Left forelimb (tissue), 1 donor: ENCODE measurements at places on chromosomes 6 and 20.

DNA sequence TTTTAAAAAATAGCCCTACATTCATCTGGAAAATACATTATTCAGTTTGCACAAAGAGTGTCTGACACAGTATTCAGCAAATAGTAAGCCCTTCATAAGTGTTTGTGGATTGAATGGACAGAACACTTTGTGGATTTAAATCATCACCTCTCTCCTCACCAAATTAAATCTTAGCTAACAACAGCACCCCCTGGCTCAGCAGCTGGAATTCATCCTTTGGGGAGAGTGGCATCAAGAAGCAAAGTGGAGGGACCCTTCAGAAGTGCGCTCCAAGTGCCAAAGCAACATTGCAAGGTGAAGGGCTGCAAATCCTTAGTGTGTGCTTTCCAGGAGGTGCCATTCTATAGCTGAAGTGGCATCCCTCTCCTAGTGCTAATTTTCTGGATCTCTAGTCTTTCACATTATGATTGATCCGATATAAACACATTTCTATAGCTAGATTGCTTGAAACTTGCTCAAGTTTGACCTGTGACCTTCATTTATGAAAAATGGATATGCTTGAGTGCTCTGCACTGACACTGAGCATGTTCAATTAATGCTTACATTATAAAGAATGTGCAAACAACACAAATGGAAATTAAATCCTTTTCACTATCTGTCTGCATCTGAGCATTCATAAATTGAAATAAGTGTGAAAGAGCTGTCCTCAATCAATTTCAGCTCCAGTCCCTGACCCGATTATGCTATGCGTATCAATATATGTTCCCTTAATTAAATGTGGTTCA lies 891.7 kb downstream of the C6orf118 start:
- no peak for DNase-seq

DNA sequence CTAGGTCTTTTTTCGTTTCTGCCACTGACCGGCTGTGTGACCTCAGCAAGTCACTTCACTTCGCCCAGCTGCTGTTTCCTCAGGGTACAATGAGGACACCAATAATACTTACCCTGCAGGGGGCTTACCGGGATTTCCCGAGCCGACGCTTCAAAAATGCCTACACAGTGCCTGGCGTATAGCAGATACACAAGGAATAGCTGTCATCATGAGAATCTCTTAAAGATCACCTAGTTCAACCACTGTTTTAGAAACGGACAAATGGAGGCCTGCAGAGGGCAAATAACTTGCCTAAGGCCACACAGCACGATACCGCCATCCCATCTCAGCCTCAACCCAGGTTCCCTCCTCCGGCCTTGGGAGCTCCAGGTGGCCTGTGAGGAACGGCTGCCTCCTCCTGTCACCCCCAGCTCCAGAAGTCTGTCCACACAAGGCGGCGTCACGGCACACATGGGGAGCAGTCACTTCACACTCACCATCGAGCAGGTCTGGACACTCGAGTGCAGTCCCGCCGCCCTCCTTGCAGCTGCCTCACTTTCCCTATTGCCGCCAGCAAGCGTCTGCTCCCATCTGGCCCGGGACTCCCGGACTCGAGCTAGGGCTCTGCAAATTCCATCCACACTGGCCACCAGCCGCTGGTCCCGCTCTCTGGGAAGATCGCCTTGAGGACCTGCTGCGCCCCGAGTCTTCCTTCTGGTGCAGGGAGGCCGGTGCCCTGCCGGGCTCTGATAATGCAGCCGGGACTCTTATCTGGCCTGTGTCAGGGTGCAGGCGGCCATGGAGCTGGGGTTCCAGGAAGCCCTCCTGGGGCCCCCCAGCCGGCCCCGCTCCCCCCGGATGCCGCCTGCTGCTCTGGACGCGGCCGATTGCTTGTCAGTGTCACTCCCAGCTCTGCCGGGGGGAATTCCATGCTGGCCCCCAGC lies at the start of gene RIPOR3:
Gene RIPOR3, minus strand, starts transcription at position 893 of the 923 bp plus-strand sequence. Its CDS starts 414 bp downstream, at position 479.
- peak; percentile 71 for DNase-seq

DNA sequence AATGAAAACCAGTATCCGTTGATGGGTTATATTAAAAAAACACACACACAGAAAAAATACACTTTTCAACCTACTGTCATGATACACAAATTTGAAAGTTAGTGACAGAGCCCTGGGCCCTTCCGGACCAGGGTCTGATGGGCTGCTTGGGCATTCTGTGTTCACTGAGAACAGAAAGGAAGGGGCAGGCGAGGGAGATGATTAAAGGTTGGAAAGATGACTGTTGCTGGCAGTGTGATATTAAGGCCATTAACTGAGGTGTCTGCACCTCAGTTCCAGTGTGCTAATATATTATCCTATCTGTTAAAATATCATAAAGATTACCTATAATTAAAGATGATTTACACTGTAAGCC lies 18.7 kb upstream of the QKI start:
- no peak for DNase-seq

- no peak for DNase-seq
Observed at GRCh38 chr6:107292715-107293271, 166.6 kb downstream of the PDSS2 start.

DNA sequence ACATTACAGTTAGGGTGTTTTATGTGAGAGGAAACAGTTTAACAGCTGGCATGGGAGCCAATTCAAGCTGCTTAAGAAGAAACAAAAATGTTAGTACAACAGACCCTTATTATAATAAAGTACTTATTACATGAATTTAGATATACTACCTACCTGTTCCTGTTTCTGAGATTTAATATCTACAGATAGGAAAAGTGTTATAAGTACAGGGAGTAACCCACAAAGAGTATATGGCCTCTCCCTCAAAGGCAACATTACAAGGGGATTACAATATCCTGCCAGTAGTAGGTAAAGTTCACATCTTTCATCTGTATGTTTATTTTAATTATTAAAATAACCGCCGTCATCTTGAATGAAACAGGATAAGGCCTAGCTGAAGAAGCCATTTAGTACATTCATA lies 1.8 kb upstream of the ME1 start:
- DNase-seq: no peak

- DNase-seq: no peak
Observed at GRCh38 chr6:37766717-37767116, 52.8 kb upstream of the ZFAND3 start.

DNA sequence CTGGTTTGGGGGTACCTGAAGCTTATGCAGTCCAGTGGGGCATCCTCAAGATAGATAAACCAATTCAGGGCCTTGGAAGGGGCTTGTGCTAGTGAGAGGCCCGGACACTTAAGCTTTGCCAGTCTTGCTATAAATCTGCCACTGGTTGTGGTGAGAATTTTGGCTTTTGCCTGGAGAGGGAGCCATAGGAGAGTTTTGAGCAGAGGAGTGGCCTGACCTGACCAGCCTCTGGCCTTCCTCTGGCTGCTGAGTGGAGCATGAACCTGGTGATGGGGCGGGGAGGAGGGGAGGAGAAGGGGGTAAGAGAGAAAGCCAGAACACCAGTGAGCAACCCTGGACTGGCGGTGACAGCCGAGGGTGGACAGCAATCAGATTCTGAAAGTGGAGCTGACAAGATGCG lies 7.1 kb downstream of the TMEM74B start:
- no peak for DNase-seq

DNA sequence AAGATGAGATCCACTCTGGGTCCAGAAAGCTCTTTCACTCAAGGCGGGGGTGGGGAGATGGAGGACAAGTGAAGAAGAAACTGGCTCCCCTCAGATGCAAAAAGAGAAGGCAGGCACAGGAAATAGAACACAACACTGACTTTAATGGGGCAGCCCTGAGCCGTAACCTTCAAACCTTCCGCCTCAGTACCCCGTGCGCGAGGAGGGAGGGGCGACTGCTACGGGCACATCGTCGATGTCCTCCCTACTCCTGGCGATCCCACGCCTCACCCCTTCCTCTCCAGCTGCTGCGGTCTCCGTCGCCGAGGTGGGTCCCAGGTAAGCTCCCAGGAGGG lies 3.9 kb downstream of the SPEF1 start:
- no peak for DNase-seq

- DNase-seq: no peak
Observed at GRCh38 chr20:38256021-38256420, 4.5 kb downstream of the KIAA1755 start.

DNA sequence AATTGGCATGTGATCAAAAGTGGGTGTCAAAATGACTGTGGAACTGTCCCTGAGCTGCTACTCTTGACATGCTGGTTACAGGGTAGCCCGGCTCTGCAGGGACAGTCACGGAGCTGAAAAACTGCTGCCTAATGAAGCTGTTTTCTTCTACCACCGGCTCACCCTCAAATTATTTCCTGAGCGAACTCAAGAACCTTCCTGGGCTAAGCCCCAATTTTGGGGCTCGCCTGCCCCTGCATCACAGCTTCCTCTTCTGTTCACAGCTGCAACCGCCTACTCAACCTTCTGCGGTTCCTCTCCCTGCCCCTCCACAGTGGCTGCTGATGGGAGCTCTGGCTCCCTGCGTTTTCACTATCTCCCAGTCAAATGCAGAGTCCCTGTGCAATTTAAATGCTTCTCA lies 110.8 kb upstream of the MLN start:
- no peak for DNase-seq

- DNase-seq: no peak
Observed at GRCh38 chr6:157187182-157188083, 135.9 kb downstream of the TMEM242 start.

DNA sequence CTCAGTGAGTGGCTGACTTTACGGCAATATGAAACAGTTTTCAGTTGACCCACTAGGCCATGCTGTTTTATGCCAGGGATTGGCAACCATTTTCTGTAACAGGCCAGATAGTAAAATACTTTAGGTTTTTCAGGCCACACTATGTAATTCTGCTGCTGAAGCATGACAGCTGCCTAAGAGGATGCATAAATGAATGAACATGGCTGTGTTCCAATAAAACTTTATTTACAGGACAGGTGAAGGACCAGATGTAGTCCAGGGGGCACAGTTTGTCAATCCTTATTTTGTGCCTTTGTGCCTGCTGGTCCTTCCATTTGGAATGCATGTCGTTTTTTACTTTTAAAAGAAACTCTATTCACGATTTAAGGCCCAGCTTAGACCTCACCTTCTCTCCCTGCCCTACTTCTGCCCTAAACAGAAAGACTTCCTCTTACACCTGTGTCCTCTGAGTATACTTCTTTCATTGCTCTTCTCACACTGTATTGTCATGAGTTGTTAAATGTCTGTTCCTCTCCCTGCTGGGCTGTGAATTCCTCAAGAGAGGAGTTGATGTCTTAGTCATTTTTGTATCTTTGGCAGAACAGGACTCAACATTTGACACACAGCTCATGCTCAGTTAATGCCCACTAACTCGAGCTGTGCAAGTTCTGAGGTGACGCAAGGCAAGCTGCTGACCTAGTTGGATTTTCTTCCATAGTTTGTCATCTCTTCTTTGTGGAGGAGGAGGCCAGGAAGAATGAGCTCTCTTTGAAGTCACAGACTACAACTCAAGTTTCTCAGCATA lies 90.1 kb upstream of the MAP7 start:
- DNase-seq: no peak

DNA sequence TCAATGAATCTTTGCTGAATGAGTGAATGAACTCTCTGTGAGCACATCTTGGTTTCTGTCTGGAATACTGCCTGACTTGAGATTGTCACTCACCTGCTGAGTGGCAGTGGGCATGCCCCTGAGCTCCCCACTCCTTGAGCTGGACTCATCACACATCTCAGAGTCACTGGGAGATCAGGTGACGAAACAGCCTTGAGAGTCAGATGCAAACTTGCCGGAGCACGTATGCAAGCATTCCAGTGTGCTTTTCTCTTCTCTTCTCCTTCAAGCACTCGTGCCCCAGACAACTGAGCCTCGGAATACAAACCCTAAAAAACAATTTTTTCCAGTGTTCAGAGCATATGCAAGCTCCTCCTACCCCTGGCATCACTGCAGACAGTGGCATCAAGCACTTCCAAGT lies 9.4 kb upstream of the BMP7 start:
- no peak for DNase-seq

GRCh38 chr6:141659582-141659981 lies 473.1 kb upstream of the GJE1 start:
- DNase-seq: no peak
